Stimulated activated CD4-positive, alpha-beta T cell treated with anti-CD3 and anti-CD28 coated beads, Interleukin-4, amount 100 ng/mL, for 24 hours (primary cell): ENCODE measurements at places on chromosomes 11 and 22.

DNA sequence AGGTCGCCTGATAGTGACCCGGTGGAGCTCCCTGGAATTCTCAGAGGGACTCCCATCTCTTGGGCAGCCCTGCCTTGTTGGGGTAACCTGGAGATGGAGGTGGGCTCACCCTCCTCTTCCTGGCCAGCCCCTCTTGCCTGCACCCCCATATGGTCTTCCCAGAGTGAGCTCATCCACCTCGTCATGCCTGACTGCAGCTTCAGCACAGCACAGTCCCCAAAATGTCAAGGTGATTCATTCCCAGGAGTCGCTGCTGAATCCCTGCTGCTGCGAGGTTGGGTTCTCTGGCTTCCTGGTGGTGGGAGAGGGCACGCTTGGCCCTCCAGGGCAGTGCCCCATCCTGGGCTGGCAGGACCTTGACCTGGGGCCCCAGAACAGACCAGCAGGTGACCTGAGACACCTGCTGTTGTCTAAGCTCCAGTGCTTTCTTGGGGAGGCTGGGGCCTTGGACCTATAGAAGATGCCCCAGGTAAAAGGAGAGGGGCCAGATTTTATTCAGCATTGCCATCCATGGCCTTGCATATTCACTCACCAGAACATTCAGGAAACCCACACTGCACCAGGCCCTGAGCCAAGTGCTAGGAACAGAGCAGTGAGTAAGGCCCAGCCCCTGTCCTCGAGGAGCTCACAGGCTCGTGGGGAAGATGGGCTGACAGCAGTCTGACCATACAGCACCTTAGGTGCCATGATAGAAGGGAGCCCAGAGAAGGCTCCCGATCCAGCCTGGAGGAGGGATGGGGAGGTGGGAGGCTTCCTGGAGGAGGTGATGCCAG lies 72.9 kb downstream of the CACNA1I start:
- no peak for DNase-seq

DNA sequence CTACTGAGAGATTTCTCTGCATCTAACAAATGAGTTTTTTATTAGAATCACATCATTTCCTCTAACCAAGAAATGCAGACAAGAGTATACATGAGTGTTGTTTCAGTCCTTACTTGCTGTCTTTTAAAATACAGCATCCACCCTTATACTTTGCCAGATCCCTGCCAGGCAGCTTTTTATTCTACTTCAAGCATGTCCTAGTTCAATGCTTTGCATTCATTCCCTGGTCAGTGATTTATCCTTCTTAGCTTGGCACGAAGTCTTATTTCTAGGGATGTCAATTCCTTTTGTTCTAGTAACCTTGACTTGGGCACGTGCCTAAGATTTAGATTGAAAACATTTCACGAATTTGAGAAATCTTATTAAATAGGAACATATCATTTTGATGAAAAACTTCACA lies 307.2 kb upstream of the MPPED2 start:
- no peak for DNase-seq

- peak; percentile 67 for DNase-seq
Observed at GRCh38 chr11:13238879-13239514, 38.6 kb upstream of the BMAL1 start.

DNA sequence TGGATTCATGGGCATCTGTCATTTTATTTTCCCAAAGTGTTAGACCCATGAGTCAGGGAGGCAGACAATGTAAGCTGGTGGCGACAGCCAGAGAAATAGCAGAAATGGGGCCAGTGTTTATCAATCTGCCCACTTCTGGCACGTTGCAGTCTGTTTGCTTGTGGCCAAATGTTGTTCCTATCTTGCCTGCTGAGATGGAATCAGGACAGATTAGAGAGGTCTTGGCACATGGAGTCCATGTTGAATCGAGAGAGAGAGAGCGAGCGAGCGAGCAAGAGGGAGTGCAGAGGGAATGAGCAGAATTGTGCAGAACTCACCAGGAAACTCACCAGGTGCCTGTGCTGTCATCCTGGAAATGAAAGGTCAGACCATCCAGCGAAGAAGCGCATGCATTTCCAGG lies 21.9 kb upstream of the PARVG start:
- DNase-seq = no peak

DNA sequence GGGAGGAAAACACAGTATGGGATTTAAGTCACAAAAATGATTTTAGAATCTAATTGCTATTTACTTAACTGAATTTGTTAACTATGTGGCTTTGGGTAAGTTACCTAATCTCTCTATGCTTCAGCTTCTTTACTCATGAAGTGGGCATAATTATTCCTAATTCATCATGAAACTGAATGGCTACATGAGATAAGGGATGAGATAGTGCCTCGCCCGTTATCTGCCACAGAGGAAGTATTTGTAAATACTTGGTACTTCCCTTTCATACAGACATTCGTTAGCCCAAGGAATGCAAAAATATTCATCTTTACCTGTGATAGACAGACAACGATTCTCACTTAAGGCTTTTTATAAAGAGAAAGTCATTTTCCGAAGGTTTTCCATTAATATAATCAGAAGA lies 221.2 kb upstream of the BLID start:
- DNase-seq = no peak

- no peak for DNase-seq
Observed at GRCh38 chr11:67352546-67353316, 615 bp downstream of the POLD4 start.

DNA sequence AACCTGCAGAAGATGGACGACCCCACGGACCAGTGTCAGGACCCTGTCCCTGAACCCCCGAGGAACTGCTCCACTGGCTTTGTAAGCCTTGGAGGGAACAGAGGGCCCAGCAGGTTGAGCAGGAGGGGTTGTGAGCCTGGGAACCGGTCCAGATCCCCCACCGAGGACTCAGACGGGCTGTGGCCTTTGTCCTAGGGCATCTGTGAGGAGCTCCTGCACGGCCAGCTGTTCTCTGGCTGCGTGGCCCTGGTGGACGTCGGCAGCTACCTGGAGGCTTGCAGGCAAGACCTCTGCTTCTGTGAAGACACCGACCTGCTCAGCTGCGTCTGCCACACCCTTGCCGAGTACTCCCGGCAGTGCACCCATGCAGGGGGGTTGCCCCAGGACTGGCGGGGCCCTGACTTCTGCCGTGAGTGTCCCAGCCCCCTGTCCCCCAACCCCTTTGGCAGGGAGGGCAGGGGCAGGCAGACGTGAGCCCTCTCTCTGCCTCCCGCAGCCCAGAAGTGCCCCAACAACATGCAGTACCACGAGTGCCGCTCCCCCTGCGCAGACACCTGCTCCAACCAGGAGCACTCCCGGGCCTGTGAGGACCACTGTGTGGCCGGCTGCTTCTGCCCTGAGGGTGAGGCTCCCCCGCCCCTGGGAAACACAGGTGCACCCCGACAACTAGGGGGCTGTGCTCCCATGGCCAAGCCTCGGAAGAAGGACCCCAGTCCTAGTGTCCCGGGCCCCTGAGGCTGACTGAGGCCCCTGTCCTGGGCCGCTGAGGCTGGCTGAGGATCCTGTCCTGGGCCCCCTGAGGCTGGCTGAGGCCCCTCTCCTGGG lies 6.4 kb downstream of the MUC5AC start:
- DNase-seq = no peak

DNA sequence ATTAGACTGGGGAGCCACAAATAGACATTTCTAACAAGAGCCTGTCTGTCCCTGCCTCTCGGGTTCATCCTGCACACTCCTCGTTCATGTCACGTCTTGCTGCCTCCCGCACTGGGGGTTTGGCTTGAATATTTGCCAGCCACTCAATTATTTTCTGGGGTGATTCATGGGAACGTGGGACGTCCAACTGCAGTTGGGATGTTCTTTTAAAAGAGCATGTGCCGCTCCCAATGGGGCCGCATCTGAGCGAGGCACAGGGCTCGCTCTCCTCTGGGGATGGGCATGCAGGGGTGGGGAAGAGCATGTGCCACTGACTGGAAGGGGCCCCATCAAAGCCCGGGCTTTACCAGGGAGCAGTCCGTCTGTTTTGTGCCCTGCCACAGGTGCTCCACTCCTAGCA lies 43.4 kb downstream of the PARVG start:
- no peak for DNase-seq

DNA sequence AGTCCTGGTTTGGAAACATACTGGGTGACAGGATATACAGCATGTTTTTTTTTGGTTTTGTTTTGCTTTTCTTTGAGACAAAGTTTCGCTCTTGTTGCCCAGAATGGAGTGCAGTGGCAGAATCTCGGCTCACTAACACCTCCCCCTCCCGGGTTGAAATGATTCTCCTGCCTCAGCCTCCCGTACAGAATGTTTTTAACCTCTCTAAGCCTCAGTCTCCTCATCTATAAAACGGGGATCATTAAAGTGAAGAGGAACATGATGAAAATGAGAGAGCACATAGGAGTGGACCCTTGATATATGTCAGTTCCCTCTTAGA lies 28.1 kb upstream of the SCARF2 start:
- no peak for DNase-seq

- DNase-seq = no peak
Observed at GRCh38 chr11:124233376-124233775, 7.5 kb upstream of the OR8G1 start.

- DNase-seq = no peak
Observed at GRCh38 chr22:37260155-37260795, 16.2 kb upstream of the RAC2 start.

DNA sequence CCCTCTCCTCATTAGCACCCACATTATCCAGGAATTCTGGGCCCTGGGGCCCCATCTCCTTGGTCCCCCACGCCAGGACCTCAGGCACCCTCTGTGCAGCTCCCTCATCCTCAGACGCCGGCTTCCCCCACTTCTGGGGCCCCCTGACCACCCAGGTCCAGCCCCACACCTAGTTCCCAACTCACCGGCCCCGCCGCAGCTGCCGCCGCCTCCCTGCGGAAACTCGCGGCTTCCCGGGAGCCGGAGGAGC lies at the start of gene PCSK7:
PCSK7 (minus strand) TSS at position 232 of the 250 bp plus-strand sequence. CDS start 2,229 bp downstream, outside the sequence.
- peak; percentile 65 for DNase-seq

DNA sequence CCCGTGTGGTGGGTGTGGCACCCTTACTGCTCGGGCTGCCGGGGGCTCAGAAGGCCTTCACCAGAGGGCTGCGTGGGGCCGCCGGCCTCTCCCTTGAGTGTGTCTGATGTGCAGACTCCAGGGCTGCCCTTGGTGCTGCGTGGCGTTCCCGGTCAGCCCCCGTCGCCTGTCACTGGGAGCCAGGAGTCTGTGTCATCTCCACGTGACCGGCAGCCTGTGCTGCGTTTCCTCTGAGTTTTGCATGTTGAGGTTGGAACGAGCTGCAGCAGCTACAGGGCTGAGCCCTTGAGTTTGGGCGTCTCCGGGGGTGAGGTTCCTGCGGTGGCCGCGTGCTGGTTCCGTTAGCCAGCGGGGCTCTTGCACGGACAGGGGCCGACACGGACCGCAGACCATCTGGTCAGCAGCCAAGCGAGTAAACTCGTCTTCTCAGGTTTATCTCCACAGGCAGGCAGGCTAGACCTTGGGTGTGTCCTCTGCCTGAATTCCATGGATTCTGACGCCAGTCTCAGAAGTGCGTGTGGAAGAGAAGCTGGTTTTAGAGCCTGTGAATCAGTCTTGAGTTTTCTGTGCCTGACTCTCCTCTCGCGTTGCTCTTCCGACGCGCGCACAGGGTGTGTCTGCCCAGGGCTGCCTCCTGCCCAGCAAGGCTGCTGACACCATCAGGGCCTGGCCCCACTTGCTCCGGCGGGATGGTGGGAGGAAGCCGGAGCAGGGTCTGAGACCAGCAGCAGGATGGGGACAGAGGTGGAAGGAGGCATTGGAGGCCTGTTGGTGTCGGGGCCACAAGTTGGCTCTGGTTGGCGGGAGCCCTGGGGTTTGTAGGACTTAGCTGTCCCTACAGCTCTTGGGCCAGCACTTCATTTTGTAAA lies 10.5 kb downstream of the PTDSS2 start:
- DNase-seq = no peak

GRCh38 chr11:126683766-126684728 lies 316.5 kb downstream of the KIRREL3 start:
- DNase-seq = no peak

- peak; percentile 74 for DNase-seq
Observed at GRCh38 chr11:67071420-67072284, 15.0 kb downstream of the RHOD start.

DNA sequence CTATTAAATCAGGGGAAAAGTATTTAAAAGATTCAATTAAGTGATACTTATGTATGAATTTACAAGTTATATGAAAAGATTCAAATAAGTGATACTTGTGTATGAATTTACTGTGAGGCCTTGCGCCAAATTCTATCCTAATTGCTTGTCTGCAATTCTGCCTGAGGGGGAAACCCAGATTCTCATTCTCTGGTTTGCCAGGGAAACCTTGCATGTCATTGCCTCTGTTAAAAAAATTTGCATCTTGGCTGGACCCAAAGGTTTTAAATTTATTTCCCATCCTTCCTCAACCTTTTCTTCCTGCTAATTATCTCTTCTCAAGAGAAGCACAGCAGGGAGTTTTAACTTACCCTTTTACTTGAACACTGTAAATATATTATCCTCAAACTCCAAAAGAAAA lies 13.8 kb downstream of the OLFML1 start:
- no peak for DNase-seq

- no peak for DNase-seq
Observed at GRCh38 chr11:126519764-126520734, 164.6 kb downstream of the ST3GAL4 start.

DNA sequence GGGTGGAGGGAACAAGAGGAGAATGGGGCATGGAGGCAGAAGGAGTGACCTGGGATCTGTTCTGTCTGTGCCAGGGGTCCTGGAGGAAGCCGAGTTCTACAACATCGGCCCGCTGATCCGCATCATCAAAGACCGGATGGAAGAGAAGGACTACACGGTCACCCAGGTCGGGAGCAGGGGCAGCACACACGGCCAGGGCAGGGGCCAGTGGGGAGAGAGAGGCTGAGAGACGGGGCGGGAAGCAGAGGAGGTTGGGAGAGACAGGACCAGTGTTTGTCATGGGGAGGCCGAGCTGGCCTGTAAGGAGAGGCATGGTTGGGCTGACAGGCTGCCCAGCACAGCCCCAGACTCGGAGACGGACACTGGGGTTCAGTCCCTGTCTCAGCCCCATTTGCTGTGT lies 4.7 kb downstream of the KCTD17 start:
- no peak for DNase-seq

- no peak for DNase-seq
Observed at GRCh38 chr22:40237788-40238424, 60.2 kb downstream of the TNRC6B start.

GRCh38 chr11:35247428-35247827 lies 108.5 kb downstream of the CD44 start:
- peak; percentile 41 for DNase-seq

DNA sequence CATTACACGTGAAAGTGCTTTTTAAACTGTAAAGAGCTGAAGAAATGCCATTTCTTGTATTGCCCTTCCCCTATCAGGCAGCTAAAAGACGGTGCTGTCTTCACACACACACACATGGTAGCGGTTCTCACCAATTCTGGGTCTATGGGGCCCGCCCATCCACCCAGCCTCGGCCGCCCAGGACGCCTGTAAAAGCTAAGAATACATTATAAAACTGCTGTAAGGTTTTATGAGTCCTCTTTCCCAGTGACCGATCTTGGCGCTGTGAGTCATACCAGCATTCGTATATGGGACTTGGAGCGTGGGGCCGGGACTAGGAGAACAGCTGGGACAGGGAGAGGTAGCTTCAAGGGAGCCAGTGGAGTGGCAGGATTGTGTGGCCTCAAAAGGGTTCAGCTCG lies 149.7 kb upstream of the CADM1 start:
- DNase-seq = no peak
